ENCODE measurements at places on chromosomes 13 and 19.

DNA sequence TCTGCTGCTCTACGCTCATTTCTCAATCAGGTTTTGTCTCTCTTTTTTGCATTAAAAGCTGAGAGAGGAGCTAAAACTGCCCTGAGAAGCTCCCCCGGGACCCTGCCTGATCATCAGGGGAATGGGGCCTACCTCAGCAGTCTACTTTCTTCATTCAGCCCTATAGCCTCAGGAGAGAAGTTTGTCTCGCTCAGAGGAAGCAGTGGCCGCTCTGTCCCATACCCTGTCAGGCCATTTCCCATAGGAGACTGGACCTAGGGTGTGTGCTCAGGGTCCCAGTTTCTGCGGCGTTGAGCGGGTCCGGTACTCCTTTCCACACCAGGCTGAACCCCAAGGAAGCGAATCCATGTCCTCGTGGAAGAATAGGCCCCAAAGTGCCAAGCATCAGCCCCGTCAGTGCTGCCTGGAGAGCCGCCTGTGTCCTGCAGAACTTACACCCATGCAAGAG lies 21.7 kb downstream of the UBE2L5 start:
- no peak for DNase-seq

DNA sequence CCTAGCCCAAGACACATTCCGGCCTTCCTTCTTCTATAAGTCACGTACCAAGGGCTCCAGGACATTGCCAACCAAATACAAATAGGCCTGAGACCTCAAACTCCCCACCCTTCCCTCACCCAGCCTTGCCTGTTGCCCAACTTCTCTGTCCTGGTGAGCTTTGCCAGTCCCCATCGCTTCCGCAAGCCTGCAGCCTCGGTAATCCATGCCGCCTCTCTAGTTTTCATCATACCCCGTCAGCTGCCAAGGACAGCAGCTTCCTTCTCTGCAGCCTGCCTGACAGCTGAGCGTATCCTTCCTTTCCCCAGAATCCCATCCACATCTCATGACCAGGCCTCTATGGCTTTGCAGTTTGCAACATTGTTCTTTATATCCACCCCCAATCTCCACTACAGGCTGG lies 36.6 kb upstream of the POMP start:
- no peak for DNase-seq

DNA sequence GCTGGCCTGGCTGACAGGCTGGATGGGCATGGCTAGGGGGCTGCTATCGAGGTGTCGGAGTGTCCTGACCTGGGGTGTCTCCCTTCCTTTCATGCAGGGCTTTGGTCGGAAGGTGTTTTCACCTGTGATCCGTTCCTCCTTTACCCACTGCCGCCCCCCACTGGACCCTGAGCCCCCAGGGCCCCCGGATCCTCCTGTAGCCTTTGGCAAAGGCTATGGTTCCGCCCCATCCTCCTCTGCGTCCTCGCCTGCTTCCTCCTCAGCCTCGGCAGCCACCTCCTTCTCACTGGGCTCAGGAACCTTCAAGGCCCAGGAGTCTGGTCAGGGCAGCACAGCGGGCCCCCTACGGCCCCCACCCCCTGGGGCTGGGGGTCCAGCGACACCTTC lies 11.8 kb upstream of the PRR19 start:
- no peak for DNase-seq

DNA sequence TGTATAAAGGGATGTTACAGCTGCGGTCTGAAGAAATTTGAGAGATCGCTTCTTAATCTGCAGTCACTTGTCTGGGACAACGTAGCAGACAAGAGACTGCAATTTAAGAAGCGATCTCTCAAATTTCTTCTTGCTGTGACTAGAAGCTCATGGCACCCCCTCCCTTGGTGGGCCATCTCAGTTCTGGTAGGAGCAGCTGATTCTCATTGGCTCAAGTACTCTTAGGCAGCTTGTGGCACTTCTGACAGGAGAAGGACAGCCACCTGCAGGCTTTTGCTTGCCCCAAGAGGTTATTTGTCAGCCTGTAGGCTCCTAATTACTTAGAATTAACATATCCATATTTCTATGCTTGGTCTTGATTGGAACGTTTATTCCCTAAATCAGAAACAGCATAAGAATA lies 503.0 kb downstream of the DCT start:
- DNase-seq: no peak

DNA sequence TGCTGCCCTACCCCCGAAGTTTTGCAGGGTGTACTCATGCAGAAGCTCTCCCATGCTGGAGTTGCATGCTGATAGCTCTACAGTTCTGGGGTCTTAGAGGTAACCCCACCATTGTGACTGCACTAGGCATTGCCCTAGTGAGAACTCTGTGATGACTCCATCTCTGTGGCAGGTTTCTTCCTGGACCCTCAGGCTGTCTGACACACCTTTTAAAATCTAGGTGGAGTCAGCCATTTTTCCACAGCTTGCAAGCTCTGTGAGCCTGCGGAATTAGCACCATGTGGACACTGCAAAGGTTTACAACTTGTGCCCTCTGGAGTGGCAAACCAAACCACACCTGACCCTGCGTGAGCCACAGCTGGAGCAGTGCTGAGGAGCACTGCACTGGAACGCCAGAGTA lies 636.2 kb upstream of the SPRY2 start:
- DNase-seq: no peak

- no peak for DNase-seq
Observed at GRCh38 chr19:11274533-11275086, 12.3 kb upstream of the DOCK6 start.

GRCh38 chr19:56838909-56839651 lies 1.4 kb downstream of the PEG3 start:
- no peak for DNase-seq

- DNase-seq: no peak
Observed at GRCh38 chr19:54526972-54527371, 24.3 kb downstream of the LAIR2 start.

DNA sequence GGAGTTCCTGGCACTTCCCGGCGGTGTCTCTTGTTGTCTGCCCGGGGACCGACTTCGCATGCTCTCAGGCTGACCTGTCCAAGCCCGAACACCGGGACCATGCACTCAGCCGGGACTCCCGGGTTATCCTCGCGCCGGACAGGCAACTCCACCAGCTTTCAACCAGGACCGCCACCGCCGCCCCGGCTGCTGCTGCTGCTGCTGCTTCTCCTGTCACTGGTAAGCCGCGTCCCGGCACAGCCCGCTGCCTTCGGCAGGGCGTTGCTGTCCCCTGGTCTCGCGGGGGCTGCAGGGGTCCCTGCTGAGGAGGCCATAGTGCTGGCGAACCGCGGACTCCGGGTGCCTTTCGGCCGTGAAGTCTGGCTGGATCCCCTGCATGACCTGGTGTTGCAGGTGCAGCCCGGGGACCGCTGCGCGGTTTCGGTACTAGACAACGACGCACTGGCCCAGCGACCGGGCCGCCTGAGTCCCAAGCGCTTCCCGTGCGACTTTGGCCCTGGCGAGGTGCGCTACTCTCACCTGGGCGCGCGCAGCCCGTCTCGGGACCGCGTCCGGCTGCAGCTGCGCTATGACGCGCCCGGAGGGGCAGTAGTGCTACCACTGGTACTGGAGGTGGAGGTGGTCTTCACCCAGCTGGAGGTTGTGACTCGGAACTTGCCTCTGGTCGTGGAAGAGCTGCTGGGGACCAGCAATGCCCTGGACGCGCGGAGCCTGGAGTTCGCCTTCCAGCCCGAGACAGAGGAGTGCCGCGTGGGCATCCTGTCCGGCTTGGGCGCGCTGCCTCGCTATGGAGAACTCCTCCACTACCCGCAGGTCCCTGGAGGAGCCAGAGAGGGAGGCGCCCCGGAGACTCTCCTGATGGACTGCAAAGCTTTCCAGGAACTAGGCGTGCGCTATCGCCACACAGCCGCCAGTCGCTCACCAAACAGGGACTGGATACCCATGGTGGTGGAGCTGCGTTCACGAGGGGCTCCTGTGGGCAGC lies 661 bp downstream of the FREM2 start:
- no peak for DNase-seq

GRCh38 chr13:80116107-80116506 lies 224.8 kb downstream of the SPRY2 start:
- DNase-seq: no peak

DNA sequence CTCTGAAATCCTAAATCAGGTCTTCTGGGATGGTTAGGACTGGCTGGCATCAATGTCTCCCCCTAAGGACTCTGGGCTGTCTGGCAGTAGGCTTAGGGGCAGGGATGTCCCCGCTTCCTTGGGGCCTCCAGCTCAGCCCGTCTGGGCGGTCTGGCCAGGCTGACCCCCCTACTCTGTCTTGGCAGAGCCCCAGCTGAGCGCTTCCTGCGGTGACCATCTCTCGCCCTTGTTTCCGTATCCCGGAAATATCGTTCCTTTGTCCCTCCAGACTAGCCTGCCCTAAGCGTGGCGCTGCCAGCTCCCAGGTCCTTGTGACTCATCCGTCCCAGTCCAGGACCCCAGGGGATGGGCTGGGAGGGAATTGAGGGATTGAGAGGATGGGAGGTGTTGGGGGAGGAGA lies 11.3 kb downstream of the GTPBP3 start:
- no peak for DNase-seq

GRCh38 chr13:73189776-73190175 lies 131.0 kb downstream of the KLF5 start:
- no peak for DNase-seq

- peak; percentile 16 for DNase-seq
Observed at GRCh38 chr19:3618144-3618810, 8.3 kb downstream of the CACTIN start.

- DNase-seq: no peak
Observed at GRCh38 chr13:98707281-98707999, 45.0 kb downstream of the SLC15A1 start.

DNA sequence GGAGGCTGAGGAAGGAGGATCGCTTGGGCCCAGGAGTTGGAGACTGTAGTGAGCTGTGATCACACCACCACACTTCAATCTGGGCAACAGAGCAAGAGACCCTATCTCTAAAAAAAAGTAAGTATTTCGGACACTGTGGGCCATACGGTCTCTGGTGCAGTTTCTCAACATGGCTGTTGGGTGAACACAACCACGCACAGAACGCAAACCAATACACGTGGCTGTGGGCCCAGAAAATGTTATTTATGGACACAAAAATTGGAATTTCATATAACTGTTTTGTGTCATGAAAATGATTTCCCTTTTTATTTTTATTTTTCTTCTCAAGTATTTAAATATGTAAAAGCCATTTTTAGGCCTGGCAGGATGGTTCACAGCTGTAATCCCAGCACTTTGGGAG lies 19.5 kb downstream of the LDLR start:
- DNase-seq: no peak

DNA sequence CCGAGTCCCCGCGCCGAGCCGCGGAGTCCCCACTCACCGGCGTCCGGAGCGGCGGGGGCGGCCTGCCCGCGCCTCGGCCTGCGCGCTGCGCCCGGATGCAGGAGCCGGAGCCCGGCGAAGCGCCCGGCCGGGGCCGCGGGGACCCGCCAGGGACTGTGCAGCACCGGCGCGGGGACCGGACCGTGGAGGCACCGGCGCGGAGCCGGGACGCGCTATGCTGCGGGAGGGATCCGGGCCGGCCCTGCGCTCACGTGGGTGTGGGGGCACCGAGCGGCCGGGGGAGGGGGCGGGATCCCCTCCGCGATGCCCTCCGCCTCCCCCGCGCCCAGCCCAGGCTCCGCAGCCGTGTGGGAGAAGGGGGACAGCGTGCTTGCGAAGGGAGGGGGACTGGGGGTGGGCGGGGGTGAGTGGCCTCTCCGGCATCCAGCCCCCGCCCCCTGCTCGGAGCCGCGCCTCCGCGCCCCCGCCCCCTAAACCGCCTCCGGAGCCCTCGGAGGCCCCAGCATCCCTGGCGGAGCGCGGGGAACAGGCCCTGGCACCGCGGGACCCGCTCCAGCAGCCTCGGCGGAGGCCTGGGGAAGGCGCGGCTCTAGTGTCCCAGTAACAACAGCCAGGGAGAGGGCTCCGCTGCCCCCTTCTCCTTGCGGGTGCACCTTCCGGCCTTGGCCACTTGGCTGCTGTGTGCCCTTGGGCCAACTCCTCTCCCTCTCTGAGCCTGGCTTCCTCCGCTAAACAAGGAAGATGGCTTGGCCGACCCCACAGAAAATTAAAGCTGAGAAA lies at the start of gene SLC1A6:
SLC1A6 (minus strand) TSS at position 389 of the 780 bp plus-strand sequence. CDS start 6,954 bp downstream, outside the sequence.
- no peak for DNase-seq

DNA sequence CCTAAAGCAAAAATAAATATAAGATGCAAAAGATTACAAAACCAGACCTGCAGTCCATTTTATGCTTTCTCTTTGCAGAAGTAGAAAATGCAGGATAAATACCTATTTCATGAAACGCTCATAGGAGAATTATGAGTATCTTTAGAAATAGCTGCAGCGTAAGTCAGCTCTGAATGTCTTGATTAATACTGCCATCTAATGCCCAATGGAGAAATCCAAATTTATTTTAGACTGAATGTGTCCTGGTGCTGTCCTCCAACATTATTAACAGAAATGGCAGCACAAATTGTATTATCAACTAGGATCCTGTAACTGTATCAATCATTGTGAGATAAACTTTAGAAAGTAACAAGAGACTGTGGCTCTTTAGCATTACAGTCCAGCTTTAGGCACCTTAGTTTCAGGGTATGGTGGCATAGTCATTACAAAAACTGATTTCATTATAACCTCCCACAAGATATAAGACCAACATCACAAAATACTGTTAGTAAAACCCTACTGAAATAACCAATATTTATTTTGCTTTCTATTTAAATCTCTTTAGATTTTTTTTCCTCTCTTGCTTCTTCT lies 162.1 kb upstream of the MIR17HG start:
- DNase-seq: no peak

GRCh38 chr13:19059016-19059780 lies 122.4 kb downstream of the TUBA3C start:
- no peak for DNase-seq

GRCh38 chr13:93238711-93239110 lies 12.1 kb downstream of the GPC6 start:
- DNase-seq: no peak

GRCh38 chr13:40170091-40170490 lies 496.4 kb downstream of the FOXO1 start:
- no peak for DNase-seq

GRCh38 chr13:24724714-24725113 lies 39.3 kb upstream of the RNF17 start:
- no peak for DNase-seq

GRCh38 chr19:47155148-47155547 lies 24.5 kb downstream of the SAE1 start:
- DNase-seq: no peak

DNA sequence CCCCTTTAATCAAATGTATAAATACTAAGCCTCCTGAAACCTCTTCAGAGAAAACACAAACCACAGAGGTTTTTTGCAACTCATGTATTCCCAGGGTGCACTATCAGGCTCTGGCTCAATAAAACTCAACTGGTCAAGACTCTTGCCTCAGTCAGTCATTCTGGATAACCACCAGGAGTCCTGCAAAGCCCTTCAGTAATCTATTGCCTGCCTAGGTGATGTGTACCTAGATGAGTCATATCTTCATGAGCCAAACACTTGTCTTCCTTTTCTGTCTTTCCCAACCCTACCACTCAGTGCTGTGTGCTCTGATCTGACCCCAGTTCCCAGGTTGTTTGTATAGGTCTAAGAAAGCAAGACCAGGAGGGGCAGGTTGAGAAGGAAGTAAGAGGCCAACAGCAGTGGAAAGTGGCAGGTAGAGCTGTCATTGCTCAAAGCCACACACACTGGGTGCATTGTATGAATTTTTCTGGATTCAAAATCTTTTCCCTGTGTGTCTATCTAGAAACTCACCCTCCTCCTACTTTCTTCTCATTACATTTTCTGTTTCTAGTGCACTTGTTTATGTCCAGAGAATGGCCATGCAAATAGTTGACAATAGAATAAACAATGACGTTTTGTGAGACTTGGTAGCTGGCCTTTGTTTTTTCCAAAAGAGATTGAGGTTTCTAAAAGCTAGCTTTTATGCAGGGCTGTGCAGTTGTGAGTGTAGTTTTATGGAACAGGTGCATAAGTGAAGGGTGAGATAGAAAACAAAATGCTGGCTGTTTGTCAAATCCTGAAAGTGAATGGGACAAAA lies 48.1 kb downstream of the PSG1 start:
- DNase-seq: no peak
